ENCODE measurements at places on chromosomes 1 and 21.

DNA sequence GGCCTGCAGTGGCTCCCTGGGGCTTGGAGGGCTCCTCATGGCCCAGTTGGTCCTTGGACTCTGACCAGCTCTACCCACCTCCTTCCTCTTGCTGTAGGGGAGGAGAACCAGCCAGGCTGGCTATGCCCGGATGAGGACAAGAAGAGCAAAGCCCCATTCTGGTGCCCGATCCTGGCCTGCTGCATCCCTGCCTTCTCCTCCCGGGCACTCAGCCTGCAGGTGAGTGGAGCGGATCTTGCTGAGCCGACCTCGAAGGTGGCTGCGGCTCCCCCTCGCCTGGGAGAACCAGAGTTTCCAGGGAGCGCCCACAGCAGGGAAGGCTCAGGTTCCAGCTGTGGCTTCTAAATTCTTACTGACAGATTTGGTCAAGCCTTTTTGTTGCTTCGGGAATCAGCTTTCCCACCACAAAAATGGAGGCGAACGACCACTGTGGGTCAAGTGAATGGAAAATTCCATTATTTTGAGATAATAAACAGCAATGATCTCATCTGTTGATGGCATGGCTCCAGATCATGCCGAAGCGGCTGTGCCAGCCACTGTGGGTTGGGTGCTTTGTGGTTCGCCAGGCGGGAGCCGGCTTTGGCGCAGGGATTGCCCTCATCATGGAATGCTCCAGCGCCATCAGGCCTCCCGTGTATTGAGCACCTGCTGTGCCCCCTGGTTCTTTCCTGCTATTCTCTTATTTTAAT is 106.5 kb upstream of the ACTL8 start:
- DNase-seq, result no peak

DNA sequence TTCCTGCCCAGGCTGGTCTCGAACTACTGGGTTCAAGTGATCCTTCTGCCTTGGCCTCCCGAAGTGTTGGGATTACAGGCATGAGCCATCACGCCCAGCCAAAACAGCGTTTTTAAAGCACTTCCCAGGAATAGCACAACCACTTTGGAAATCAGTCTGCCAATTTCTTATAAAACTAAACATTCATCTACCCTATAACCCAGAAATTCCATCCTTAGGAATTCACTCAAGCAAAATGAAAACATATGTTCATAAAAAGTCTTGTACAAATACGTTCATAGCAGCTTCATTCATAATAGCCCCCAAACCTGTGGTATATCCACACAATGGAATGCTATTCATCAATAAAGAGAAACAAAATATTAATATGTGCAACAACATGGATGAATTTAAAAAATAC is 36.1 kb downstream of the PHC2 start:
- no peak for DNase-seq

- no peak for DNase-seq
These were observed 21.3 kb downstream of the GPR137B start for GRCh38 chr1:236163463-236164153.

DNA sequence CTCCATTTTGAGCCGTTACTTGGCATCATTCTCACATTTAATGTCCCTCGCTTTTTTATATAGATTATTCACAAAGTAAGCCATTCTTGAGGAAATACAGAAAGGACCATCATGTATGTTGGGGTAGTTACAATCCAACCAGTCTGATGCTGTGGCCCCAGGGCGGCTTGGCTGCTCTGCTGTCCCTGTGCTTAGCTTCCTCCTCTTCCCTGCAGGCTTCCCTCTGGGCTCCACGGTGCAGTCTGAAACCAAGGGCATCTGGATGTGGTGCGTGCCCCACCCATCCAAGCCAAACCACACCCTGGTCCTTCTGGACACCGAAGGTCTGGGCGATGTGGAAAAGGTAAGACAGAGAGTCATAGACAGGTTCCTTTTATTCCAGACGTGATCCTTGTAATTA is 5.5 kb downstream of the GBP6 start:
- DNase-seq, result no peak

- peak; percentile 71 for DNase-seq
These were observed 436.4 kb downstream of the PLA2G4A start for GRCh38 chr1:187264995-187265602.

DNA sequence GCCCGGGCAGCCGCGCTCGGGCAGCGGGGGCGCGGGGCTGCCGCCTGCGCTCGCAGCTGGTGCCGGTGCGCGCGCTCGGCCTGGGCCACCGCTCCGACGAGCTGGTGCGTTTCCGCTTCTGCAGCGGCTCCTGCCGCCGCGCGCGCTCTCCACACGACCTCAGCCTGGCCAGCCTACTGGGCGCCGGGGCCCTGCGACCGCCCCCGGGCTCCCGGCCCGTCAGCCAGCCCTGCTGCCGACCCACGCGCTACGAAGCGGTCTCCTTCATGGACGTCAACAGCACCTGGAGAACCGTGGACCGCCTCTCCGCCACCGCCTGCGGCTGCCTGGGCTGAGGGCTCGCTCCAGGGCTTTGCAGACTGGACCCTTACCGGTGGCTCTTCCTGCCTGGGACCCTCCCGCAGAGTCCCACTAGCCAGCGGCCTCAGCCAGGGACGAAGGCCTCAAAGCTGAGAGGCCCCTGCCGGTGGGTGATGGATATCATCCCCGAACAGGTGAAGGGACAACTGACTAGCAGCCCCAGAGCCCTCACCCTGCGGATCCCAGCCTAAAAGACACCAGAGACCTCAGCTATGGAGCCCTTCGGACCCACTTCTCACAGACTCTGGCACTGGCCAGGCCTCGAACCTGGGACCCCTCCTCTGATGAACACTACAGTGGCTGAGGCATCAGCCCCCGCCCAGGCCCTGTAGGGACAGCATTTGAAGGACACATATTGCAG is 3.0 kb downstream of the ARTN start:
- DNase-seq, result no peak

GRCh38 chr1:244350027-244350426 is 101.7 kb downstream of the ADSS2 start:
- DNase-seq, result no peak

DNA sequence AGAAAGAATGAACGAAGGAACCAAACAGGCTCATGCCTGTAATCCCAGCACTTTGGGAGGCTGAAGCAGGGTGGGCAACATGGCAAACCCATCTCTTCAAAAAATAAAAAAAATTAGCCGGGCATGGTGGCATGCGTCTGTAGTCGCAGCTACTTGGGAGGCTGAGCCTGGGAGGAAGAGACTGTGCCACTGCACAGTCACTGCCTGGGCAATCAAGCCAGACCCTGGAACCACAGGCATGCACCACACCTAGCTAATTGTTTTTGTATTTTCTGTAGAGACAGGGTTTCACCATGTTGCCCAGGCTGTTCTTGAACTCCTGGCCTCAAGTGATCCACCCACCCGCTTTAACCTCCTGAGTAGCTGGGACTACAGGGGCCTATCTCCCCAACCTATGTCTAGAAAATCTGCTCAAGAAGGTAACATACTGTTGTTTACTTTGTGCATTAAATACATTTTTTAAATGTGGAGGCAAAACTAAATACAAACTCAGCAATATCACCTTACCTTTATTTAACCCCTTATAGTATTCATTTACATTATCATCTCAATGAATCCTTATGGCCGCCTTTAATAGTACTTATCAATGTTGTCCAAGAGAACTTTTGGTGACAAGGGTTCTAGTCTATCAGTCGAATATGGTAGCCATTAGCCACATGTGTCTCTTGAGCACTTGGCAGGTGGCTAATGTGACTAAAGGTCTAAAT is 2.7 kb downstream of the KHDC4 start:
- no peak for DNase-seq

DNA sequence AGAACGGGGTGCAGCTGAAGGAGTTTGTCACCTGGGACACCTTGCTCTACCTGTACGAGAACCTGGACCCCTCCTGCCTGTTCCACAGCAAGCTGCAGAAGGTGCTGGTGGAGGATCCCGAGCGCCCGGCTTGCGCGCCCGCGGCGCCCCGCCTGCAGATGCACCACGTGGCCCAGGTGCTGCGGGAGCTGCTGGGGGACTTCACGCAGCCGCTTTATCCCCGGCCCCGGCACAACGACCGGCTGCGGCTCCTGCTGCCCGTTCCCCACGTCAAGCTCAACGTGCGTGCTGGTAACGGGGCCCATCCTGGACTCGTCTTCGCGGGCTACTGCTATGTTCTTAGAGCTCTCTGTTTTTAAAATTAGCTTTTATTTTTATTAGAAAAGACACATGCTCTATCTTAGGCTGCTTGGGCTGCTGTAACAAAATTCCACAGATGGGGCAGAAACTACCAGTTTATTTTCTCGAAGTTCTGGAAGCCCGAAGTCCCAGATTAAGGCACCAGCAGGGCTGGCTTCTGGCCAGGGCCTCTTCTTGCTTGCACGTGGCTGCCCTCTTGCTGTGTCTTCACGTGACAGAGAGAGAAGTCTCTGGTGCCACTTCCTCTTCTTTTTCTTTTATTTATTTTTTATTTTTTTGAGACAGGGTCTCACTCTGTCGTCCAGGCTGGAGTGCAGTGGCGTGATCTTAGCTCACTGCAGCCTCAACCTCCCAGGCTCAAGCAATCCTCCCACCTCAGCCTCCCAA is 38.1 kb downstream of the TRPM2 start:
- no peak for DNase-seq

GRCh38 chr1:245168906-245169305 is 14.1 kb downstream of the KIF26B start:
- no peak for DNase-seq

GRCh38 chr1:90707363-90707710 is 9.8 kb downstream of the BARHL2 start:
- DNase-seq, result no peak

DNA sequence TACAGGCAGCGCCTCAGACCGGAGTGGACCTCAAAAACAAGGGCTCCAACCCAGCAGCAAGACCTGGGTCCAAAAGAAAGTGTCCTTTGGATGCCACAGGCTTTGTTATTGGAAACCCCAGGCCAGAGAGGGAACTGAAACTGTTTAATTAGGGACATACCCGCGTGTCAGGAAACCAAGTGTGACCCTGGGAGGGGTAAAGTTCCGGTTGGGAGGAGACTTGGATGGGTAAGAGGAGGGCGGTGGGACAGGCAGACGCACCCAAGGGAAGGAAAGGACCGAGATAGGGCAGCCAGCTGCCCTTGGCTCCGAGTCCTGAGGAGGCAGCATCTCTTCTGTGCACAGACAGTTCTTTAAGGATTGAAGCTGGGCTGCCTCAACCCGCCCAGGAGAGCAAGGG is 71.4 kb downstream of the CDC7 start:
- no peak for DNase-seq

GRCh38 chr1:86912281-86912900 is 1.5 kb downstream of the SELENOF start:
- no peak for DNase-seq

DNA sequence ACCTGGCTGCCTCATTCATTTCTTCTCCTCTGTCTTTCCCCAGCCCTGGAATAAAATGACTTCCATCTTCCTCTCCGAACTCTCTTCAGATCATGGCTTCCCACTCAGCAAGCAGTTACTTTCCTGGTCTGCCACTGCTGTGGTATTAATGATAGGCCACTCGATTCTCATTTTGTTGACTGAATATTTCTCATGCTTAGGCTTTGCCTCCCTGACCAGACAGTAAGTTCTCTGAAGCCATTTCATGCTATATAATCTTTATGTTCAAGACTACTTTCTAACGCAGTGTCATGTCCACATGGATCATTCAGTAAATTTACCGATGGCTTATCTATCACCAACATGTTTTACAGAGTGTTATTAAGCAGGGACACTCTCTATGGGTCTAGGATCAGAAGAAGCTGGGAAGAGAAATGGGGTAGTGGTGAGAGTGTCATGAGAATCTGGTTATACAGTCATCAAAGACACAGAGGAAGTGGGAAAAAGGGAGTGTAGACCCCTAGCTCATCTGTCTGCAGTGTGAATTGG is 20.6 kb downstream of the RUNX1 start:
- DNase-seq, result no peak

DNA sequence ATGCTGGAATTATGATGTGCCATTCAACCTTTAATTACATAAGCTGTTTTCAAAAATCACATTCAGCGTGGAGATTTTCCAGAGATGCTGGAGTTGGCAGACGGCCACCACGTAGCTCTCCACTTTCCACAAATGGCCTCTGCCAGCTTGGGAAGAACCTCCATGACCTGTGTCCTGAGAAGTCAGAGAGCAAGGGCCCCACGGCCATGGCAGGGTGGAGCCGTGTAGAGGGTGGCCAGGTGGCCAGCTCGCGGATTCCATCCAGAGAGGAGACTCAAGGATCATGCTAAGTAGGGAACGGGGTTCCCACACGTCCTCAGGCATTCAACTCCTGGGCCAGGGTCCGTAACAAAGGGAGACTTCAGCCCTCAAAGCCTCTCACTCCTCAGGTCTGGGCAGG is 1.3 kb upstream of the GALE start:
- no peak for DNase-seq

- DNase-seq, result no peak
These were observed 47.2 kb upstream of the PAX7 start for GRCh38 chr1:18583326-18583941.

DNA sequence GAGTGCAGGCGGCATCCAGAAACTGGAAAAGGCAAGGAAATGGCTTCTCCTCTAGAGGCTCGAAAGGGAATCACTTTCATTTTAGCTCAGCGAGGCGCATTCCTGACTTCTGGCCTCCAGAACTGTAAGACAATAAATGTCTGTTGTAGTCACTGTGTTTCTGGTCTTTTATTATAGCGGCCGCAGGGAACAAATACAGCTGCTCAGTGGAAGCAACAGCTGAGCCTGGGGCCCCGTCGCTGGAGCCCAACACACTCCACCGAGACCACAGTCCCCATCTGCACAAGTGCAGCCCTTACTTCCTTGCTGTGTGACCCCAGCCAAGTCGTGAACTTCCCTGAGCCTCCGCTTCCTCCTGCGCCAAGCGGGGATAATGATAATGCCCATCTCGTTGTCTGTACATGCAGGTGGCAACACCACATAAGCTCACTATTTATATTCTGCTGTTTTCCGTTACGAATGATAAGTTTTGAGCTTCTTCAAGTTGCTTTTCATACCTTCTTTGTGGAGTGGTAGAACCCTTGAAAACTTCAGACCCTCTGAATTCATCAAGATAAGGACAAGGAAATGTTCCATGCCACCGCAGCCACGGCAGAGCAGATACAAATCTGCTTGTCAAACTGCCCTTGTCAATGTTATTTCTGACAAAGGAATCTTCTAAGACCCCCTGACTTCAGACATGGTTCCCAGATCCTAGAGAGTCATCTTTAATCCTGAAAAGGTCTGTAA is 3.2 kb upstream of the LAPTM5 start:
- DNase-seq, result no peak

- no peak for DNase-seq
These were observed at the start of gene TRIM58 for GRCh38 chr1:247857069-247857984. TRIM58 (plus strand) TSS chr1:247857187; CDS start chr1:247857247, 60 bp downstream.

DNA sequence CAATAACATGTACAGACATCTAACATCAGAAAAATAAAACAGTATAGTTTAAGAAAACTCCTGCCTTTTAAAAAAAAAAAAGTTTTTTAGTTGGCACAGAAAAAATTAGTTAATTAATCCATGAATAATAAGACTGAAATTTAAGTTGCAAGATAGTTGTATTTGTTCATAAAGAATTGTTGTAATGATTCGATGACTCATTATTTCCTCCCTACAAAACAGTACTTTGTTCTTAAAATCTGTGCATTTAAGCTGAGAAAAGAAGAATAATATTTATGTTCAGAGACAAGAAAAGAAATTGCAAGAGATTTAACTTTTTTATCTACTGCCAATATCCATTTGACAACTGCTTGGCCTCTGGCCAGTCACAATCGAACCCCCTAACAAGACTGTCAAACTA is 894.7 kb downstream of the ADGRL2 start:
- DNase-seq, result no peak

- no peak for DNase-seq
These were observed 45.9 kb downstream of the SYT6 start for GRCh38 chr1:114107474-114108435.

GRCh38 chr1:221437171-221437570 is 304.7 kb downstream of the DUSP10 start:
- DNase-seq, result no peak

- peak; percentile 28 for DNase-seq
These were observed 66.5 kb downstream of the PEX14 start for GRCh38 chr1:10541286-10541685.

All from NCI-H2171 (cell line).